Prostate gland (tissue), 2 donors: ENCODE measurements at places on chromosomes 3 and 15. TPM values are rescaled to one million over a fixed set of nuclear protein-coding genes. Genes with fewer than 3 reads are reported as not detected.

POLQ gene
- total RNA-seq: 3.0 TPM

ZNF80 gene
- 0.62 TPM for total RNA-seq

DNA sequence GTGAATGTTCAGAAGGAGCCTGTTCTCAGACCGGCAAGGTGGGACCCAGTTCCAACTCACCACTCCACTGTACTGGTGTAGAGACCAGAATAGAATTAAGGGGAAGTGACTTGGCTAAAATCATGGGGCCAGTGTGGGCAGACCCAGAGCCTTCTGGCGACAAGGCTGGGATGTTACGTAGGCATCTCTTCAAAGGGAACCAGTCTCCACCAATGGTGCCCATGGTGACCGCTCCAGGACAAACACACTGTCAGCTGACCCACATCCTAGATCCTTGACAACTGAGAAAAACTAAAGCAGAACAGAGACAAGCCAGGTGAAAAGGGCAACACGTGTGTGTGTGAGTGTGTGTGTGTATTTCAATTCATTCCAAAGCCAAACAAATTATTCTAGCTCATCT lies 321.7 kb upstream of the FRG2C start:
- no peaks in the 10 kb centered on the region for H3K27me3 ChIP-seq
- H3K4me3 ChIP-seq: no peak overlapping the region
- no peak for DNase-seq
- H3K27ac ChIP-seq: no peak overlapping the region
- no peaks in the 10 kb centered on the region for H3K4me1 ChIP-seq
- H3K36me3 ChIP-seq: no peaks in the 10 kb centered on the region

GRCh38 chr3:73101881-73102280 lies 40.4 kb downstream of the EBLN2 start:
- no peaks in the 10 kb centered on the region for H3K36me3 ChIP-seq
- H3K4me1 ChIP-seq: no peaks in the 10 kb centered on the region
- no peak for DNase-seq
- no peak overlapping the region for H3K27ac ChIP-seq
- H3K27me3 ChIP-seq: no peaks in the 10 kb centered on the region

- H3K27me3 ChIP-seq: peaks cover 2% of the 10 kb centered on the region
- H3K4me1 ChIP-seq: no peaks in the 10 kb centered on the region
- DNase-seq: no peak
- no peaks in the 10 kb centered on the region for H3K36me3 ChIP-seq
- H3K27ac ChIP-seq: peak overlapping the region; percentile 28
These were observed 217.7 kb downstream of the ATP8B4 start for GRCh38 chr15:49901321-49901720.

PFKFB4 gene
- total RNA-seq: 89.0 TPM

ST3GAL6 gene
- 10.6 TPM for total RNA-seq

DNA sequence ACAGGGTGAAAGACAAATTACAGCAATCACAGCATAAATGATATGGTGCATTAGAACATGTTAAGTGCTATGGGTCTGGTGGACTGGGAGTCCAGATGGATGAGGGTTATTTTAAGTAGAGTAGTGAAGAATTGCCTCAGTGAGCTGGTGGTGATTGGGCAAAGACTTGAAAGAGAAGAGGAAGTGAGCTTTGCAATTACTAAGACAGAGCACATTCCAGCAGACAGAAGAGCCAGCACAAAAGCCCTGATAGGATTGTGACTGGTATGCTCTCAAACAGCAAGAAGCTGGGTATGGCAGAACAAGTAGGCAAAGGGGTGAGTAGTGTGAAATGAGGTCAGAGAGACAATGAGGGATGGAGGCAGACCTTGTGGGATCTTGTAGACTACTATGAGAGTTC lies 2.1 kb upstream of the ACKR4 start:
- no peak overlapping the region for H3K27ac ChIP-seq
- no peaks in the 10 kb centered on the region for H3K27me3 ChIP-seq
- DNase-seq: no peak
